ENCODE measurements at places on chromosomes 11 and 22.
A peak's percentile ranks its signal among the peaks of the same experiment; 100 is the strongest.

- peak; percentile 58 for DNase-seq
These were observed 749 bp upstream of the BEST1 start for GRCh38 chr11:61949169-61950034.

GRCh38 chr11:121721448-121721847 lies 268.7 kb upstream of the SORL1-AS1 start:
- DNase-seq, result no peak

GRCh38 chr11:68584097-68584496 lies 100.2 kb upstream of the GAL start:
- DNase-seq, result peak; percentile 25

DNA sequence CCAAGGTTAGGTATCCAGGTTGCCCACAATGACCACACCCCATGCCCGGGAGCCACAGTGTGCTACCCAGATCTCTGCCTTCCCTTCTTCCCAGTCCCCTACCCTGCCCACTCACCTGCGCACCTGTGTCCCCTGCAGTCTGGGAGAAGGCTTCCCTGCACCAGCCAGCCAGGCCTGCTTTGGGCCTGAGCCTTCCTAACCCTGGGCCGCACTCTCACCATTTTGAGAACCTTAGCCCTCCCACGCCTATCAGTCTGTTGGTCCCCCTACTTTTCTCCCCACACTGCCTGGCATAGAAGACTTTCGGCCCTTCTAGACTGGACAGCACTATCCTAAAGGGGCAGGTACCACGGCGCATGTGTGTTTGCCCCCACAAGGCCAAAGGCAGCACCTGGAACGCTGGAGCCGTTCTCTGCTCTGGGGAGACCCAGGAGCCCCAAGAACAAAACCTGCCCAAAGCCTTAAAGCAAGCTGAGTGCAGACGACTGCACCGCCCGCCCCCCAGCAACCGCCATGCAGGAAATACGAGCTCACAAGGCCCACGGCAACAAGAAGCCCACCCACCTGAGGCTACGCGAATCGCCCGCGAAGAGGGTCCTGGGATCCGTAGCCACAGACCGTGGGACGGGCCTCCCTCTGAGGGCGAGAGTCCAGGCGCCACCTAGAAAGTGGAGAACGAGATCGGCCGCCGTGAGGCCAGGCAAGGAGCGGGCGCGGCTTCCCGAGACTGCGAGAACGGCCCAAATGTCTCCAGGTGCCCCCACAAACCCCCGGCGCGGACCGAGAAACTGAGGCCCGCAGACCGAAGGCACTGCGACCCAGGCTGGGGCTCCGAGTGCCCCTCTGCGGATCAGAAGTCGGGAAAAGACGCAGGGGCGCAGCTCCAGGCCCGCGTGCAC lies 546 bp downstream of the GNB1L start:
- DNase-seq, result no peak

GRCh38 chr11:113675003-113675561 lies 31.0 kb downstream of the TMPRSS5 start:
- DNase-seq, result peak; percentile 80

GRCh38 chr11:133677387-133677786 lies 145.1 kb upstream of the OPCML start:
- no peak for DNase-seq

DNA sequence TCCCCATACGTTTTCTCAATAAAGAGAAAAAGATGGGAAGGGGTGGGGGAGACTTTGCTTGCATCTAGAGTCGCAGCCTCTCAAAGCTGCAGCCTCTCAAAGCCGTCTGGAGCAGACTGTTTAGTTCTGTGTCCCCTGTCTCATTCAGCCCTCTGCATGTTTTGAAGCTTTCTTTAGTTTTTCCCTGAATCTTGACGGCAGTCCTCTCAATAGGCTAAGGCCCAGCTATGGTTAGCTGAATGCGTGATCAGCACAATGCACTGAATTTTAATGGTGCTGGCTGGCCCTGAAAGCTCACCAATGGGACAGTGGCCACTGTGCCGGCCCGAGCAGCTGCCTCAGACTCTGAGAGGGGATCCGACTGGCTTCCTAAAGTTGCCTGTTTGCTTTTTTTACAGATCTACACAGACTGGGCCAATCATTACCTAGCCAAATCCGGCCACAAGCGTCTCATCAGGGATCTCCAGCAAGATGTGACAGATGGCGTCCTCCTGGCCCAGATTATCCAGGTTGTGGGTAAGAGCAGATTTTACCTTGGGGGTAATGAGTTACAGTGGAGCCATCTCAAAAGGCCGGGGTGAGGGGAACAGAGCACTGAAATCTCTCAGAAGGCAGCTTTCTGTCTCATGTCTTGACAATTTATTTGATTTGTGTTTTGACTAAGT lies 119.6 kb downstream of the NAV2 start:
- no peak for DNase-seq

- peak; percentile 15 for DNase-seq
These were observed 261.9 kb upstream of the LUZP2 start for GRCh38 chr11:24234822-24235508.

DNA sequence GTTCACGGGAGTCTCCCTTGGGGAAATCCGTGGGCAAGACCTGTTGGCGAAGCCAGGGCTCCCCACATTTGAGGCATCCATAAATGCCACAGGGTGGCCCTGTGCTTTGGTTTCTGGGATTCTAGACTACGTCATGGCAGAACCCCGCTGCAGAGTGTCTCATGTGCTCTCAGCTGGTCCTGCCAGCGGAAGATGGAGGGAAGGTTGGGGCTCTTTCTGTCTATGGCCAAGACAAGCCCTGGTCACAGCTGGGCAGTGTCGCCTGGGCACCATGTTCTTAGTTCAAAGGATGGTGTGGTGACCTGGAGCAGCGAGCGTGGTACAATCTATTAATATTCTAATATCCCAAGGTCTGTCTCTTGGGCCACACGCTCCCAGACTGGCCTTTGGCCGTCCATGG lies 511.7 kb downstream of the TBC1D22A start:
- DNase-seq, result no peak

GRCh38 chr11:61972112-61972671 lies 4.8 kb upstream of the FTH1 start:
- no peak for DNase-seq

DNA sequence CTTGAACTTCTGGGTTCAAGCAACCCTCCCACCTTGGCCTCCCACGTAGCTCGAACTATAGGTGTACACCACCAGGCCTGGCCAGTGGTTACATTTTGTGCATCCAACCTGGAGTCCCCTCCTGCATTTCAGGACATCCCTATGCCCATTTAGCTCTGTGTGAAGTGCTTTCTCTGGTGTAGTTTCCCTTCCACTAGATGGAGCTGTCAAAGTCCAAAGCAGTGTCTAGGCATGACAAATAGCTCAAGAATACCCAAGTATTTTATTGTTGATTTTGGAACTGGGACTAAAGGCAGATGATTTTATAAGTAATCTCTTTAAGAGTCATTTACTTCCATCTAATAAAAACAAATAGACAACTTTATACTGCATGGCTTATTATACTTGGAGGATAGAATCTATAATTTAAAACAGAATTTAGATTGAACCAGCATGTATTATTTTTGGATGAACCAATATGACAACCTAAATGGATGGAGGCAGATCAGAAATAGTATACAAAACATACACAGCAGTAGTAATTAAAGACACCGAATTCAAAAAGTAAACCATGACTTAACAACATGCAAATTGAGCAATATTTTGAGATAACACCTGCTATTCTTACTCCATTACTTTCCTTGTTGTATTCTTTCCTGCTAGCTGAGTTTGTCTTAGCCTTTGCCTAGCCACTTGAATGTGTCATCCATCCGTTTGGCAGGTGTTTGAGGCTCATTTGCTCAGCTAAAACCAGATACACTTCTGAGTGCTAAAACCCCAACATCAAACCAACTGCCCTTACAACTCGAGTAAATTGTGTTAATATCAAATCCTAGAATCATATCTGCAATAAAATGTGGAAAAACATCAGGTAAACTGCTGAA lies 37.7 kb downstream of the EIF4ENIF1 start:
- peak; percentile 32 for DNase-seq

DNA sequence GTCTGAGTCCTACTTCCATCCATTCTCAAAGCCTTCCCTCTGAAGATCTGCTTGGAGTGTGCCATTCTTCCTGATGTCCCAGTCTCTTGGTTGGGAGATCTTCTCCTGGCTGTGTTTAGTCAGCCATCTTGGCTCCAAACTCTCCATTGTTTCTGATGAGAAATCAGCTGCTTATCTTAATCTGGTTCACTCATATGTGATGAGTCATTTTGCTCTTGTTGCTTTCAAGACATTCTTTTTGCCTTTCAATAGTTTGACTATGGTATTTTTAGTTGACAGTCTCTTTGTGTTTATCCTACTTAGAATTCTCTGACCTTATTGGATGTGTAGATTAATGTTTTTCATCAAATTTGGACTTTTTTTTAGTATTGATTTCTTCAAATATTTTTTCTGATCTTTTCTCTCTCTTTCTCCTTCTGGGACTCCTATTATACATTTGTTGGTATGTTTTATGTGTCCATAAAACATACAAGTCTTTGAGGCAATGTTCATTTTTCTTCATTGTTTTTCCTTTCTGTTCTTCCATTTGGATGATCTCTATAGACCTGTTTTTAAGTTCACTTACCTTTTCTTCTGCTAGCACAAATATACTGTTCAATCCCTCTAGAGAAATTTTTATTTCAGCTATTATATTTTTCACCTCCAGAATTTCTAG lies 77.2 kb upstream of the CLPB start:
- DNase-seq, result no peak

DNA sequence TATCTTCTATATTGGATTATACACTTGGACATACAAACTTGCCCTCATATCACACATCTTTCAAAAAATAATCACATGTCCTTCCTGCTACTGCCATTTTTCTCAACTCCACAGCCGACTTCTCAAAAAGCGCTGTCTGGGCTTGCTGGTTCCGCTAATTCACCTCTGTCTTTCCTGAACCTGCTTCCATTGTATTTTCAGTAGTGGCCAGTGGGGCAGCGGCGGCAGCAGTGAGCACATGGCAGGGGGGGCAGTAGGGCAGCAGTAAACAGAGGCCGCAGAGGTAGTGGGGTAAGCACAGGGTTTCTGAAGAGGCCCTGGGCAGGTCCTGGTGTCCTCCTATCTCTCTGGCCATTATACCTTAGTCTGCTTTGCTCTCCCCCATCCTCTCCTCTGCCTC lies 126.3 kb downstream of the RRAS2 start:
- no peak for DNase-seq

DNA sequence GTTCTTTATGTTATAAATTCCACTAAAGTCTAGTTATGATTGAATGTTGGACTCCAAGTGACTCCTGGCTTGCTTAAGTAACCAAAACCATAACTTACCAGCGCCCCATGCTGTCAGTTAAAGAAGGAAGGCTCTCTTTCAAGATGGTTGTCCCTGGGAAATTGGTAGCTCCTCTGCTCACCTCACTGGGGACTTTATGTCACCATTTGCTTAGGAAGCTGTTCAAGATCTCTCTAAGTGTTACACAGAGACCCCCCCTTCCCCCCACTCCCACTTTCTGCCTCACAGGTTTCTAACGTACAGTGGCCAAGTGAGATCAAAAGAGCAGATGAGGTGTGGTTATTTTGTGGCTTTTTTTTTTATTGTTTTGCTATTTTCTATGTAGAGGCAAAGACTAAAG lies 301.8 kb downstream of the AASDHPPT start:
- no peak for DNase-seq

GRCh38 chr11:127632976-127633680 lies 632.6 kb upstream of the KIRREL3 start:
- DNase-seq, result no peak

- no peak for DNase-seq
These were observed 13.1 kb upstream of the HIKESHI start for GRCh38 chr11:86288776-86289507.

DNA sequence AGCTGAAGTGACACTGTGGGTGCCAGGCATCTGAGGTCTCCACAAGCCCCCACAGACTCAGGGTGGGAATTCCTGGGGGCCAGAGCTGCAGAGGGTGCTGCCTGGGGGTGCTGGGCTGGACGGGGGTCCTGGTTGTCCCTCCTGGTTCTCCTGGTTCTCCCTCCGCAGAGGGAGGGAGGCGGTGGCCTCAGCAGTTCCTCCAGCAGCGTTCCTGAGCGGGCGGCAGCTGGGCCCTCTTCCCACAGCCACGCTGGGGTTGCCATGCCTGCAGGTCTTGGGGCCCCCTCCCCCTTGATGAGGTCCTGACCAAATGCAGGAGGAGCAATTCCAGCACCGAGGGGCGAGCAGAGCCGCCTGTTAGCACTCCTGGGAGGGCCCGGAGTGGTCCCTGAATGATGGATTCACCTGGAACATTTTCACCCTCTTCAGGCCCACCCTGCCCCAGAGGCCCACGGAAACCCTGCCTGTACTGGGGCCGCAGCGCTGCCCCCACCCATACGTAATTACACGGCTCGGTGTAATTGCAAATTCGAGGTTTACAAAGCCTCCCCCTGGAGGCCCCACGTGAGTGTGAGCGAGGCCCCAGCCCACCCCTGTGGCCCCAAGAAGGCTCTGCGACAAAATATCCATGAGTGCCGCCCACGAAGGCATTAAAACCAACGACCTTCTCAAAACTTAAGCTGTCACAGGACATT lies 635 bp downstream of the C11orf21 start:
- no peak for DNase-seq

DNA sequence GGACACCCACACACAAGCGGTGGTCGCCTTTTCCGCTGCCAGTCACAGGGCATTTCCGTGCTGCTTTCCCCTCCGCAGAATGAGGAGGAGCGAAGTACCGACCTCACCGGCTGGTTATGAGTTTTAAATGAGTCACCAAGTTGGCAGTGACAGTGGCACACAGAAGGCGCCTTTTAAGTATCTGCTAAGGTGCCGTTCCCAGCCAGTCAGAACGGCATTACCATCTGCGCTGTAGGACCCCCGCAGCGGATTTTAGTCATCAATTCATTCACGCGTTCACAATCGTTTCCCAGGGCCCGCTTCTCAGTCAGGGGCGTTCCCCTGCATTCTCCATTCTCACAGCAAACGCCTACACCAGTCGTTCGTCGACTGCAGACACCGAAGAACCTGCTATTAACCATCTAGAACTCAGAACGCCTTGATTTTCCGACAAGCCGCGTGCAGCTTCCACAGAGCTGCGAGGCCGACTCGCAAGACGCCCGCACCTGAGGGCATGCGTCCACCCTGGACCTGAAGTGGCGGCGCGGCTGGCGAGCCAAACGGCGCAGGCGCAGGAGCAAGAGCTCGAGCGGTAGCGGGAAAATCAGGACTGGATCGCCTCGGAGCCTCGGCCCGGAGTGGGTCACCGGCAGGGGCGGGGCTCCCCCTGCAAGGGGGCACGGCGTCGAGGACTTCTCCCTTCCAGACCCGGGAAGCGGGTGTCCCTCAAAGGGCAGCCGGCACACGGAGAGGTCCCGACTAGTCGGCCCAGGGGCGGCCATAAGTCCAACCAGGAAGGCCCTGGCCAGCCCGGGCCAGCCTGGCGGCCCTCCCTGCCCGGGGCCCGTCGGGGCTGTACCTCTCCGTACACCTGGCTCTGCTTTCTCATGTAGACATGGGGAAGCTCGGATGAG lies 642 bp downstream of the CYP2R1 start:
- DNase-seq, result no peak

GRCh38 chr11:126751242-126751641 lies 249.3 kb downstream of the KIRREL3 start:
- no peak for DNase-seq

GRCh38 chr11:41456269-41456668 lies 3.2 kb downstream of the LRRC4C start:
- DNase-seq, result no peak

GRCh38 chr11:11142430-11142829 lies 210.6 kb downstream of the CSNK2A3 start:
- no peak for DNase-seq
